ENCODE measurements at places on chromosomes 11 and 22. TPM values are rescaled to one million over a fixed set of nuclear protein-coding genes. Genes with fewer than 3 reads are reported as not detected.
A peak's percentile ranks its signal among the peaks of the same experiment; 100 is the strongest.

- DNase-seq, result peak; percentile 77
Measured at GRCh38 chr11:67613960-67614715, 7.4 kb downstream of the NDUFV1 start.

- DNase-seq, result no peak
Measured at GRCh38 chr11:71917646-71918140, 10.7 kb downstream of the XNDC1N start.

DNA sequence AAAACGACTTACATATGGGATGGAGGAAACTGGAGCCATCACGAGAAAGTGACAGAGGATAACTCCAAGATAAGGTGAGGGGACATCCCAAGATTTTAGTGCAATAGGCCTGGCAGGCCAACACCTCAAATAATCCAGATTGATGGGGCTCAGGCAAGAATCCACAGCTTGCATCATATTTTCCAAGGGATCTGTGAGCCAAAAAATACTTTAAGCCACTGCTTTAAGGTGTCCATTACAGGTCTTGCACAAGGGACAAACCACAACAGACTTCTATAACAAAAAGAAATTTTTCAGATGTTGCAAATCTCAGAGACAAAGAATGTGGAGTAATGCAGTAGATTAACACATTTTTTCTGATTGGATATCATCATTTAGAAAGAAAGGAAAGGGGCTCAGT is 45.6 kb downstream of the DENND5A start:
- DNase-seq, result no peak

GRCh38 chr22:23053912-23054530 is 16.3 kb upstream of the GNAZ start:
- DNase-seq, result no peak

GRCh38 chr11:6646576-6646917 is 9.1 kb downstream of the DCHS1 start:
- no peak for DNase-seq

- DNase-seq, result no peak
Measured at GRCh38 chr11:84993386-84993785, 633.8 kb downstream of the DLG2 start.

- no peak for DNase-seq
Measured at GRCh38 chr11:128775468-128775867, 81.6 kb downstream of the FLI1 start.

DNA sequence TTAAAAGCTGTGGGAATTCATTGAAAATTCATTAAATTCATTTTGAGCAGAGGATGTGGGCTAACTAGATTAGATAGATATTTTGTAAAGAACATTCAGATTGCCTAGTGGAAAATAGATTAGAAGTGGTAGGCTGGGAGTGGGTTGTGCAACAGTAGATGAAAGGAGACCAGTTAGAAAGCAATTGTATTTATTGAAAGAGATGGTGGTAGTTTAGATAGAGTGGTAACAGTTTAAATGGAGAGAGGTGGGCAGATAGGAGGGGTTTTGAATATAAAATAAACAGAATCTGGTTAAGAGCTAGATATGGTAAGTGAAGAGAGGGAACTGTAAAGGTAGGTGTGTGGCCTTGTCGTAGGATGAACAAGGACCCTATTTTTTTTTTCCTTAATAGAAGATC is 34.5 kb downstream of the METTL15 start:
- DNase-seq, result no peak

- DNase-seq, result no peak
Measured at GRCh38 chr22:45077286-45077685, 67.5 kb upstream of the PHF21B start.

GRCh38 chr22:49964136-49965090 is 3.8 kb downstream of the PIM3 start:
- no peak for DNase-seq

- no peak for DNase-seq
Measured at GRCh38 chr11:65103476-65103875, 7.5 kb downstream of the VPS51 start.

GRCh38 chr22:17205432-17205831 is 13.8 kb downstream of the ADA2 start:
- no peak for DNase-seq

DNA sequence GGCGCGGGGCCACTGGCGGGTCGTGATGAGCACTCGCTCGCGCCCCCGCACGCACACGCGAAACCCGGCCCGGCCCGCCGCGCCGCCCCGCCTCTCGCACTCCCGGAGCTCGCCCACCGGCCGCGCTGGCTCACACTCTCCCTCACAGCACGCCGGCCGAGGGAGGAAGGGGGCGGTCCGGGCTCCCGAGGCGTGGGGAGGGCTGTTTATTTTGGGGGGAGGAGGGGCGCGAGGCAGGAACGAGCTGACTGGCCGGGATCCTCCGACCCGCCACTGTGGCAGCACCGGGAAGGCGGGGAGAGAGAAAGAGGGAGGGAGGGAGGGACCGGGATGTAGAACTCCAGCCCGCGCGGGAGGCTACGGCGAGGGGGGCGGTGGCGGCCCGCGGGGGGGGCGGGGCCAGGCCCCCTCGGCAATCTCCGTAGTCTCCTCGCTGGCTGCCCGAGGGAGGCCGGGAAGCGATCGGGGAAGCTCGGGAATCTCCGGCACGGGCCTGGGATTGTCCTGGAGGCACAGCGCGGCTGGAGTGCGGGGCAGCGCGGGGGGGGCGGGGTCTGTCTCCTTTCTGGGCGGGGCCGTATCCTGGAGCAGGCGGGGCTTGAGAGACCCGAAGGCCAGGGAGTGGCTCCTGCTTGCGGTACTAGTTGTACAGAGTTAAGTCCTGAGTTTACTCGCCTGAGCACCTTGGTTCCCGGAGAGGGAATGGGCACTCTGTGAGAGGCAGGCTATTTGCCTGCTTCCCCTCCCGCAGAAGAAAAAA is at the start of gene RBFOX2:
RBFOX2 (minus strand) TSS at position 179 of the 760 bp plus-strand sequence. CDS start 399 bp downstream, outside the sequence.
- DNase-seq, result peak; percentile 96

DNA sequence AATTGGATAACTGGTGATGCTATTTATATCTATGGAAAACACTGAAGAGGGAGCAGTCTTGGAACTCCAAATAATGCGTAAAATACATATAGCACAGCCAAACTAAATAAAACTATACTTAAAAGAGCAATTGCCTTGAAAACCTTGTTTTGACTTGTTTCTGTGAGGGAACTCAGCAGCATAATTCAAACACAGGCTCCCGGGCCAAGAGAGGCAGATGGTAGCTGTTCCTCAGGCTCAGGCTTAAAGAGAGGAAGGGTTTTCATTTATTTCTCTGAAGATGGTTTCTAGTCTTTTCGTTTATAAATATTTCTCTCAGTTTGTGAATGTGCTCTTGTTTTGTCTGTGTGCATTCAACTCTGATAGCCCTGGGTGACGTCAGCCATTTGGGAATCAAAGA is 82.4 kb downstream of the FANCF start:
- DNase-seq, result no peak

DNA sequence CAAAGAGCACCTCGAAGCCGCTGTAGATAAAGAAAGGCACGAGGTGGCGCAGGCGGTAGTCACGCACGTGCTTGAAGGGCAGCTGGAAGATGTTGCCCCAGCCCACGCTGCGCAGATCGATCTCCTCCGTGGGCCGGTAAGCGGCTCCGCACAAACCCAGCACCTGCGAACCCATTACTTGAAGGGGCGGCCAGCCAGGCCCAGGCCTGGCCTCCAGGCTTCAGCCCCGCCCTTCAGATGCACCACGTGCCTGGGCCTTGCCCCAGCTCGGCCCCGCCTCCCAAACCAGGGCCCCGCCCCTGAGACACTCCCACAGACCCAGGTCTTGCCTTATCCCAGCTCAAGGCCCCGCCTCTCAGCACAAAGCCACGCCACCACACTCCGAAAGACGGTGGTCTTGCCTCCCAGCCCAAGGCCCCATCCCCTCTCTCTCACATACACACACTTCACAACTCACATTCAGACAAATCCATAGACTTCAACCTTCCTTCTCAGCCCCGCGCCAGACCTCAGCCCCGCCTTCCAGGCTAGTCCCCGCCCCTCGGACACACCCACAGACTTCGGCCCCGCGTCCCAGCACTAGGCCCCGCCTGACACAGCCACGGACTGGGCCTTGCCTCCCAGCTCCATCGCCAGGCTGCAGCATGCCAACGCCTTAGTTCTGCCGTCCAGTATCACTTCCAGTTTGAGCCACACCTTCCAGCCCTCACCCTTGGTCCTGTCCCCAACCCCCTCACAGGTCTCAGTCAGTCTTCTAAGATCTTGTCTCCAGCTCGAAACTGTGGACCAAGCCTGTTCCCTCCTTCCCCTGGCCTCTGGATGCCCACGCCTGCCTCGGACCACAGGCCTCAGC is 7.0 kb downstream of the UNC93B1 start:
- DNase-seq, result peak; percentile 52

- no peak for DNase-seq
Measured at GRCh38 chr11:111561791-111562325, 21.3 kb downstream of the LAYN start.

DNA sequence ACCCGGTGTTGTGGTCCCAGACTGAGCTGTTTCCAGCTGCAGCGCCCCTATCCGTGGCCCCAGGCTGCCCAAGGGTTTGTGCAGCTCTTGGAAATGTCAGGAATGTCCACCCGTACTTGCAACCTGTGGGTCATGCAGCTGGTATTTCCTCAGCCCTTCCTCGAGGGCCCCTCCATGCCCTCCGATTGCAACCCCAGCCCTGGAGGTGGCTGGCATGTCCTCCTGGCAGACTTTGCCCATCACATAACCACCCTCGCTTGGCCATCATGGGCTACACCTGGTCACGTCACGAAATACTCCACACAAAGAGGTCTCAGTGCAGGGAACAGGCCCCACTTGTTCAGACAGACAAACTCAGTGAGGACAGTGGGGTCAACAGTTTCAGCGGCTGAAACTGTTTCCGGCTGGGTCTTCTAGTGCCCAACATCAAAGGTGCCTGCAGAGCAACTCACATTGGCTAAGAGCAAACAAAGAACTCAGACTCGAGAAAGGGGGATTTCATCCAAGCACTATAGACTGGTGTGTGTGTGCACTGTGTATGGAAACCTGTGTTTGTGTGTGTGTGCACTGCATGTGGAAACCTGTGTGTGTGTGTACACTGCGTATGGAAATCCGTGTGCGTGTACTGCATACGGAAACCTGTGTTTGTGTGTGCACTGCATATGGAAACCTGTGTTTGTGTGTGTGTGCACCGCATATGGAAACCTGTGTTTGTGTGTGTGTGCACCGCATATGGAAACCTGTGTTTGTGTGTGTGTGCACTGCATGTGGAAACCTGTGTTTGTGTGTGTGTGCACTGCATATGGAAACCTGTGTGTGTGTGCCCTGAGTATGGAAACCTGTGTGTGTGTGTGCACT is 72.8 kb upstream of the CCND1 start:
- no peak for DNase-seq

DGCR8 gene
- 39.3 TPM for total RNA-seq

TSKU gene
- total RNA-seq, result 18.2 TPM

PKDREJ gene
- not detected for total RNA-seq

APOL5 gene
- total RNA-seq, result not detected

OR2AT4 gene
- total RNA-seq, result not detected

TMEM151A gene
- not detected for total RNA-seq

NEFH gene
- not detected for total RNA-seq
